ENCODE measurements at places on chromosomes 4 and X.

- no peak for DNase-seq
These were observed 66.8 kb upstream of the TMEM164 start for GRCh38 chrX:109936114-109936513.

DNA sequence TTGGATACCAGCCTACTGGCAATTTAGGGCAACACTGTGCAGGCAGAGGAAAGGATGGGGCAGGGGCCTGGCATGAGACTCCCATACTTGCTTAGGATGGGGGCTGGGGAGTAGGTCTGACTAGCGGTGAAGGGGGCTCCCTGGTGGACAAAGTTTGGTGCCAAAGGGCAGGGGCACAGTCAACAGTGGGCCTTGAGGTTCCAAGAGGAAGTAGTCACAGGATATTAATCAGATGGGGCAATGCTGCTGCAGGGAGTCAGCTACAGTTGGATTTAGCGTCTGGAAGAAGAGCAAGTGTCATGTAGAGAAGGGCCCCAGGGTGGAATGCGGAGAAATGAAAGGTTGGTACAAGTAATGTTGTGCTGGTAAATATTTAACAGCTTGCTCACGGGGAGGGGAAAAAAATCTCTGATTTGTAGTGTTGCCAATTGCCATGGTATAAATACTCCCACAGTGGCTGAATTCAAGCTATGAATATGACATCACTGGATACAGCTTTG, 139.4 kb downstream of the PJA1 start:
- no peak for DNase-seq

- DNase-seq = no peak
These were observed 15.4 kb downstream of the STOX2 start for GRCh38 chr4:183920512-183920911.

GRCh38 chr4:92246384-92246783, 57.4 kb upstream of the GRID2 start:
- DNase-seq = no peak

DNA sequence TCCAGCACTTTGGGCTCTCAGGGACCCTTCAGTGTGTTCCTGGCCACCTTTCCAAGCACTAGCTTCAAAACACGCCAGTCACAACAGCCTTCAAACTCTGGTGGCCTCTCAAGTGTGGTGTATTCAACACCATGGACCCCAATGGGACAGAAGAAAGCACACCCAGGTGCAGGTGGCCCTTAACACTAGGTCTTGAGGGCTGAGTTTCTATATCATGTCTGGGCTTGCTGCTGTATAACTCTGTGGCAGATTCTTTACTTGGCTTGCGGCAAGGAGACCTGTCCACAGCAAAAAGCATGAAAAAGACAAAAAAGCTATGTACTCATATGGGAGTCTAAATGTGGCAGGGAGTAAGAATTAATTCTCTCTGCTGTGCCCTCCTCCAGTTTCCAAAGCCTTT, 23.1 kb downstream of the MSL3 start:
- DNase-seq = no peak

DNA sequence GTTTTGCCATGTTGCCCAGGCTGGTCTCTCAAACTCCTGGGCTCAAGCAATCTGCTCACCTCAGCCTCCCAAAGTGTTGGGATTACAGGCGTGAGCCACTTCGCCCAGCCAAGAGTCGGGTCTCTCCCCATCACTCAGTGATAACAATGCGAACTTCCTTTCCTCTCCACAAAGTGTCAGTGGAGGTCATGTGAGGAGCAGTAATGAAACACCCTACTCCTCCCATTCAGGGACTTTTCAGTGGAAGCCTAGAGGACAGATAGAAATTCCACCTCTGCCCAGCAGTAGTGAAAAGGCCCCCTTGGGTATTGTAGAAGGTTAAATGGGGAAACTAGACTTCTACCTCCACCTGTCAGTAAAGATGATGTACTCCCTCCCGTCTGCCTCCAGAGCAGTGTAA, 141.9 kb upstream of the STK26 start:
- no peak for DNase-seq

DNA sequence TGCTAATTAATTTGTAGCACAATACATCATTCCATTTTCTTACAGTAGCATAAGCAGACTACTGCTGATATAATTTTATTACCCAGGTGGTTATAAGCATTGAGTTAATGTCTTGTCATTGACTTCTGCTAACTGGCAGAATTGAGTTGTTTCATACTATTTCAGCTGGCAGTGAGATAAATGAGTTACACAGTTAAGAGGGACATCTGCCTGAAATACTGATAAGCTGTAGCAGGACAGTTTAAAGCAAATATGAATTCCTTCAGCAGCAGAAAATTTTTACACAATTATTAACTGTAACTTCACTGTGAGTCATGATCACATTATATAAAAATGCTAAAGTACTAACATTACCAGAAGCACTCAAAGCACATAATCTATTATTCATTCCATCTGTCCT, 326.8 kb downstream of the INPP4B start:
- DNase-seq = no peak

- DNase-seq = no peak
These were observed 142.6 kb downstream of the PDHA2 start for GRCh38 chr4:95982516-95982915.

DNA sequence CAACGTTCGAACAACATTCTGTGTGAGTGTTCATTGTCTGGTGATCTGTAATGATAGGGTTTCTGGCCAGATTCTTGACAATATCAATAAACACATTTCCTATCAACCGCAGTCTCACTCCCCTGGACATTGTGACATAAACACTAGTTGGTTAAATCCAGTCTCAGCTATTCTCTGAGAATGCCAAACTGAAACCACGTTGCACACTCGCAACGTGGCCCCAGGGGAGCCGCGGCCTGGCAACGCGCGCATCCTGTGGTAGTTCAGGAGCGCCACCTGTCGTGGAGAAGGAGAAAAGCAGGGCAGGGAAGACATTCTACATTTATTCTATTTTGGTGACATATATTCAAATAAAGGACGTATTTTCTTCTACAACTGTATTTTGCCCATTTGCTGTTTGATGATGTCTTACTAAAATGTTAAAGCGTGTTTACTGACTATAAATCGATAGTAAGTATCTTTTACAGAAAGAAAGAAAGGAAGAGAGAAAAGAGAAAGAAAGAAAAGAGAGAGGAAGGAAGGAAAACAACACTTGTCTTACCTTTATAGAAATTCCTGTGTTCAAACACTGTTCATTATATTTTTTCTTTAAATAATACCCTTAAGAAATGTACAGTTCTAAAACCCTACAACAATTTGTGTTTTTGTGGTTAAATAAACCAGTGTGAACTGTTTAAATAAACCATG, 738.3 kb upstream of the FRG1 start:
- DNase-seq = no peak

- DNase-seq = no peak
These were observed 47.6 kb downstream of the HTT start for GRCh38 chr4:3122081-3122563.

- no peak for DNase-seq
These were observed 60.4 kb downstream of the CD40LG start for GRCh38 chrX:136708348-136708747.

All from activated CD4-positive, alpha-beta T cell treated with anti-CD3 and anti-CD28 coated beads for 4 hours (primary cell).